Activated T-helper 2 cell treated with anti-CD3 and anti-CD28 coated beads, Interferon-gamma antibody, Interleukin-2, Interleukin-4, amounts not matched to agents 10 μg/mL and 5 μg/mL and 100 μg/mL, durations not matched to agents 14 hours and 24 hours and 36 hours (primary cell): ENCODE measurements at places on chromosomes 2 and 18. TPM values are rescaled to one million over a fixed set of nuclear protein-coding genes. Genes with fewer than 3 reads are reported as not detected.

- DNase-seq = no peak
- no peaks in the 10 kb centered on the region for H3K4me1 ChIP-seq
- H3K36me3 ChIP-seq = no peaks in the 10 kb centered on the region
- H3K27ac ChIP-seq = no peak overlapping the region
- H3K4me3 ChIP-seq = no peak overlapping the region
Measured at GRCh38 chr2:164439885-164440284, 181.4 kb downstream of the GRB14 start.

Gene MARCHF7
- total RNA-seq = 80.0 and 83.1 TPM in 2 replicates

GRCh38 chr2:208369091-208369490 is 37.5 kb upstream of the PTH2R start:
- H3K27ac ChIP-seq = no peak overlapping the region
- peaks cover 3% of the 10 kb centered on the region for H3K4me1 ChIP-seq
- H3K27me3 ChIP-seq = peaks cover 9% of the 10 kb centered on the region
- H3K36me3 ChIP-seq = peaks cover 5% of the 10 kb centered on the region
- no peak overlapping the region for H3K4me3 ChIP-seq

- H3K4me3 ChIP-seq = no peak overlapping the region
- DNase-seq = no peak
- no peaks in the 10 kb centered on the region for H3K36me3 ChIP-seq
- no peaks in the 10 kb centered on the region for H3K4me1 ChIP-seq
- H3K27ac ChIP-seq = no peak overlapping the region
- H3K27me3 ChIP-seq = no peaks in the 10 kb centered on the region
Measured at GRCh38 chr2:192885569-192886160, 690.9 kb upstream of the TMEFF2 start.

Gene C2orf15
- total RNA-seq = 0.16 TPM in 1 of 2 replicates, not detected in the other

DNA sequence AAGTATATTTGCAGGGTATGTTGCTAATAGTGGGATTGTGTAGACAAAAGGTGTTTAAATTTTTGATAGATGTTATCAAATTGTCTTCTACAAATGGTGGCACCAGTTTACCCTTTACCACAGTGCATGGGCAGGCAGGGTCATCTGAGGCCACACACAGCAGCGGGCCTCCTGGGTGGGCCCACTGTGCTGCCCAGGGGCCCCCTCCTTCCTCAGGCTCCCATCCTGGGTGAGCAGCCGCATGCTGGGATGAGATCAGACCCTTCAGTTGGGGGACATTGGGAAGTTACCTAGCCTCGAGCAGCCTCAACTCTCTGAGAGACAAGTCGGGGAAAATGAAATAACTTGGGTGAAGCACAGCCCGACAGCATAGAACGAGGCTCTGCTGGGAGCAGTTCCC is 9.7 kb downstream of the MYO7B start:
- H3K4me3 ChIP-seq = no peak overlapping the region
- H3K27me3 ChIP-seq = peaks cover 33% of the 10 kb centered on the region
- H3K4me1 ChIP-seq = no peaks in the 10 kb centered on the region

Gene DSC3
- total RNA-seq = not detected in 2 replicates

DNA sequence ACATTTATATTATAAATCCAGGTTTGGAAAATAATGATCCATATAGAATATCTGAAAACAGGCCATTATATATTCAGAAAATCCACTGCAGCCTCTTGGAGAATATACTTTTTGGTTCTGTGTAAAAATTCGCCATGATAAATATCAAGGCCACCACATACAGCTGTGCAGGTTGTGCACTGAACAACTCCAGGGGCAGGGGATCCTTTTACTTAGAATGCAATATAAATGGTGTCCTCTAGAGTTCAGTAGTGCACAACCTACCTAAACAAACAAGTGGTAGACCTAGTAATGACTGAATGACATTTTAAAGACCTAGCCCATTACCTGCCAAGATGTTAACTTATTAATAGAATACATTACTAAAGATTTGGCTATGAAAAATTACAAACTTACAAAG is 22.4 kb downstream of the MOGAT1 start:
- H3K4me1 ChIP-seq = peaks cover 13% of the 10 kb centered on the region
- no peak overlapping the region for H3K27ac ChIP-seq
- H3K4me3 ChIP-seq = no peak overlapping the region
- no peak for DNase-seq
- no peaks in the 10 kb centered on the region for H3K36me3 ChIP-seq
- peaks cover 16% of the 10 kb centered on the region for H3K27me3 ChIP-seq

Gene PRSS56
- not detected in 2 replicates for total RNA-seq

DNA sequence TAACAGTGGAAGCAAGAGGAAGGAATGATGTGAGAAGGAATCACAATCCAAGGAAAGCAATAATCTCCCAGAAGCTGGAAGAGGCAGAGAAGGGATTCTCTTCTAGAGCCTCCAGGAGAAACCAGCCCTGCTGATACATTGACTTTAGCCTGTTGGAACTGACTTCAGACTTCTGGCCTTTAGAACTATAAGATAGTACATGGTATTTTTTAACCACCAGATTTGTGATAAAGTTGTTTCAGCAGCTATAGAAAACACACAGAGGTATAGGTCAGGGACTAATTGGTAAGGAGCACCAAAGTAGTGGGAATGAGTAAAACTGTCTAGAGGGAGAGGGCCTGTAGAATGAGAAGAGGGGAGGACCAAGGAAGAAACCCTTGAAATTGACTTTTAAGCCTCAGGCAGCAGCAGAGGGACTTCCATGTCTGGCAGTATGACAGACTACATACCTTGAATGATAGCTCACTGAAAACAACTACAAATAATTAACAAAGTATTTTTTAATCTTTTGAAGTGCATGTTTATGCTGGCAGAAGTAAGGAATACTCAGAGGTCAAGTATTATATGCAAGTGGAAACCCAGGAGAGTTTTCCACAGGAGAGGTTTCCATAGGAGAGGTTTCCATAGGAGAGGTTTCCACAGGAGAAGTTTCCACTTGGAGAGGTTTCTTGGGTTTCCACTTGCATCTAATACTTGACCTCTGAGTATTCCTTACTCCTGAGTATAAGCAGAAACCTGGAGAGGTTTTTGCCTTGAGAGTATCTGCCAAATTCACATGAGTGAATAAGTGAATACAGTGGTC is 33.8 kb upstream of the TMEM17 start:
- DNase-seq = no peak
- no peaks in the 10 kb centered on the region for H3K4me1 ChIP-seq
- no peak overlapping the region for H3K4me3 ChIP-seq
- no peaks in the 10 kb centered on the region for H3K36me3 ChIP-seq
- no peak overlapping the region for H3K27ac ChIP-seq
- H3K27me3 ChIP-seq = no peaks in the 10 kb centered on the region
